ENCODE measurements at places on chromosomes 5 and 9. TPM values are rescaled to one million over a fixed set of nuclear protein-coding genes. Genes with fewer than 3 reads are reported as not detected.

The PCDHA12 gene
- total RNA-seq, result 0.35 TPM

The ASPN gene
- 33.7 TPM for total RNA-seq

The CNTFR gene
- total RNA-seq, result 19.5 TPM

The NKD2 gene
- 36.5 TPM for total RNA-seq

The NEUROG1 gene
- total RNA-seq, result not detected

The MRPS2 gene
- 28.3 TPM for total RNA-seq

The TOMM5 gene
- total RNA-seq, result 63.1 TPM

The WNK2 gene
- total RNA-seq, result 21.3 TPM

The PLPPR1 gene
- total RNA-seq, result 24.8 TPM

The SLC27A6 gene
- total RNA-seq, result 0.93 TPM

The MARCHF11 gene
- 0.35 TPM for total RNA-seq

The ANKRD55 gene
- total RNA-seq, result 0.76 TPM

The PCDHB9 gene
- total RNA-seq, result 3.3 TPM

The RGS14 gene
- total RNA-seq, result 21.0 TPM

The FASTKD3 gene
- 13.3 TPM for total RNA-seq

The PDLIM4 gene
- 25.9 TPM for total RNA-seq

The ZFR gene
- 78.0 TPM for total RNA-seq

The FAM170A gene
- not detected for total RNA-seq

The FRMD3 gene
- 16.6 TPM for total RNA-seq

The CDH9 gene
- 10.2 TPM for total RNA-seq

The BRINP1 gene
- 6.7 TPM for total RNA-seq
